Activated T-cell treated with anti-CD3 and anti-CD28 coated beads, Interleukin-2, amount 50 U/mL, for 1 hour (primary cell): ENCODE measurements at places on chromosomes 1 and 21.

DNA sequence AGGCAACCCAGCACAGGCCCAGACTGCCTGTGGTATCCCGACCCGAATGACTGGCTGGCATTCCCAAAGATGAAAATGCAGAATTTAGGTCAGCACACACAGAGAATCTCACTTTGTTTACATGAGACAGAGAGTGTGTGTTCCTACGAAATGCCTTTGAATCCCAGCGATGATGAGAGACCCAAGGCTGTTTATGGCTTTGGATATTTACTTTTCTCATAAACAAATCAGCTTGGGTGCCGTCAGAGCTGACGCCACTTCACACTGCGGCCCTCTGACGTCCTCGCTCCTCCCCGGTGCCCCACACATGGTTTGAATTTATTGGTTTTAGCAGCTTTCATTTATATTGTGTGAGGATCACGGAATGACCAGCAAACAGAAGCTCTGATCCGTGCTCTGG lies 18.7 kb downstream of the TRABD2B start:
- DNase-seq: no peak

GRCh38 chr1:205124726-205125125 lies 2.9 kb upstream of the RBBP5 start:
- no peak for DNase-seq

DNA sequence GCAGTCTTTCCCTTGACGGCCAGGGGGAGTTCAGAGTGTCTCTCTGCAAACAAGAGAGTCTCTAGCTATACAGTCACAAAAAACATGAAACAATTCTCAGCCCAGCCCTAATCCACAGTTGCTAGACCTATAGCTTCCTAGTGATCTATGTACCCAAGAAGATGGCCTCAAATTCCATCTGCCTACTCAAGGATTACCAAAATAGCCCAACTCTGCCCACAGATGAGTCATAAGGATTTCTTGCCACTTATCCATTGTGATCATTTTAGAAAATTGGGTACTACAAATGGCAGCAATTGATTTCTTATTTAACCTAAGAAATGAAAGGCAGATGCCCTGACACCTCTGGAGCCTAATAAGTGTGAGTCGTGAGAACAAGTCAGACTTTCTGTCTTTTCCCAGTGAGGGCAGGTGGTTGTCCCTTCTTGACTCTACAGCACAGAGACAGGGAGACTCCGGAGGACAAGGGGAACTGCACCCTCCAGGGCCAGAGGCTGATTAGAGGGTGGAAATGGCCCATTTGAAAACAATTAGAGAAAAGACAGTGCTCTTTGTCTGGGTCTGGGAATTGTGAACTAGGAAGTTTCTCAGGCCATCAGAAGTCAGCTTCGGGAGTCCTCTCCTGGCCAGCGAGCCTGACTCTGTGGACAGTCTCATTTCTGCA lies 65.4 kb downstream of the ABCA4 start:
- no peak for DNase-seq

DNA sequence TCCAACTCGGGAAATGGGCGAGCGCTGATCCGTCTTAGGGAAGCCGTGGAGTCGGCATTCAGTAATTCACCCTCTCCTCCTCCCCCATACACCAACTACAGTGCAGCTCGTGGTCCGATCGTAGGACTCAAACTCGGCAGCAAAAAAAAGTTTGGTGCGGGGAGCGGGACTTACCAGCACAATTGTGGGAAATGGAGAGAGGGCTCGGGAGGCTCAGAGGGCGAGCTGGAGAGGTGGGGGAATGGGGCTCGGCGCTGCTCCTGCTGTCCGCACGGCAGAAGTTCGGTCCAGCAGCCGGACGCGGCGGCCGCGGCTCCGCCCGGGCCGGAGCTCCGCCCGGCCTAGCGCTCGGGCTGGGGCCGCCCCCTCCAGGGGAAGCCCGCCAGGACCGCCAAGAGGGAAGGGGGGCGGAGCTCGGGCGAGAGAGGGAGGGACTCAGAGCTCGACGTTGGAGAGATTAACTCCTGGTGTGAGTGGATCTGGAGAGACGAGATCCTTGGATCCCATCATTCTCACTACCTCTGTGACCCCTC lies 676 bp upstream of the PIAS3 start:
- DNase-seq: peak; percentile 75

GRCh38 chr1:236869911-236870310 lies 74.8 kb downstream of the MTR start:
- DNase-seq: no peak
